Muscle of leg (tissue), 16 donors: ENCODE measurements at places on chromosomes 1 and 21. TPM values are rescaled to one million over a fixed set of nuclear protein-coding genes. Genes with fewer than 3 reads are reported as not detected.

DNA sequence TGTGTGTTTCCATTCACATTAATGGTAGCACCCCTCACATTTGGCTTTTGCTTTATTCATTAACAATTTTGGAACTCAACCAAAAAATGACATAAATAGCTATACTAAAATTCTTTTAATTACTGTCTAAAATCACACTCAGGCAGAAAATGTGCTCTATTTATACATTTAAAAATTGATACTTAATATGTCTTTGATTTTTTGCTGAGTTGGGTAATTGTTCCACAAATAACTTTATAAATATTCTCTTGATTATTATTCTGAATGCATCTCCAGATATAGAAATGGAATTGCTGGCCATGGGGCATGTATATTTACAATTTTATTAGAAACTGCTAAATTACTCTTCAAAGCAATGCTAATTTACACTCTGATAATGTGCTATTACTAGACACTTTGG, 658.7 kb upstream of the CHRM3 start:
- DNase-seq: no peak

The ASCL5 gene
- 0.31 TPM for polyA plus RNA-seq

The IL10 gene
- polyA plus RNA-seq: 1.0 TPM

- no peak for DNase-seq
Measured at GRCh38 chr1:221815660-221816059, 73.8 kb upstream of the DUSP10 start.

GRCh38 chr1:197744979-197745378, 30.3 kb downstream of the DENND1B start:
- no peak for DNase-seq

DNA sequence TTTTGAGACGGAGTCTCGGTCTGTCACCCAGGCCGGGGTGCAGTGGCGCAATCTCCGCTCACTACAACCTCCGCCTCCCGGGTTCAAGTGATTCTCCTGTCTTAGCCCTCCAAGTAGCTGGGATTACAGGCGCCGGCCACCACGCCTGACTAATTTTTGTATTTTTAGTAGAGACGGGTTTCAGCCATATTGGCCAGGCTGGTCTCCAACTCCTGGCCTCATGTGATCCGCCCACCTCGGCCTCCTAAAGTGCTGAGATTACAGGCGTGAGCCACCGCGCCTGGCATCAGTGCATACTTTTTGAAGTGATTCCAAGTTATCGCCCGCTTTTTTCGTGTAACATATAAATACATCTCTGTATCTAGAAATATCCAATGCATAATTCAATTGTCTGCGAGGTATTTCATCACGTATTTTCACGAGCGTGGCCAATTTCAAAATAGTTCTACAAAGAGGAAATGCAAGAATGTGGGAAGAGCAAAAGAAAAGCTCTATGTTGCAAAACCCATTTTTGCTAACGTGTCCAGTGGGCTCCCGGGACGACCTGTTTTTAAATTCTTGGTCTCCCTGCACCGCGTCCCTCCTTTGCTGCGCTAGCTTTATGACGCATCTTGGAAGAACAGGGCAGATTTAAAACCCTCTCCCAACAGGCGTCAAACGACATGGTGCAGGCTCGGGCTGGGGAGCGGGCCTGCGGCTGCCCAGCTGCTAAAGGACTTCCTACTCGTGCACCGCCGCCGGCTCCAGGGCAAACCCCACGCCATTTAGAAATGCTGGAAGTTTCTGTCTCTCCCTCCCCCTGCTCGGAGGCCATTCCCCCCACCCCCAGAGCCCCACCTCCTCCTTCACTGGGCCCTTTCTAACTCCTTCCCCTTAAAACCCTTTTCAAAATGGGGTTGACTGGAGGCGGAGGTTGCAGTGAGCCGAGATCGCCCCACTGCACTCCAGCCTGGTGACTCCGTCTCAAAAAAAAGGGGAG, 923 bp upstream of the IFNGR2 start:
- DNase-seq: peak; percentile 90

DNA sequence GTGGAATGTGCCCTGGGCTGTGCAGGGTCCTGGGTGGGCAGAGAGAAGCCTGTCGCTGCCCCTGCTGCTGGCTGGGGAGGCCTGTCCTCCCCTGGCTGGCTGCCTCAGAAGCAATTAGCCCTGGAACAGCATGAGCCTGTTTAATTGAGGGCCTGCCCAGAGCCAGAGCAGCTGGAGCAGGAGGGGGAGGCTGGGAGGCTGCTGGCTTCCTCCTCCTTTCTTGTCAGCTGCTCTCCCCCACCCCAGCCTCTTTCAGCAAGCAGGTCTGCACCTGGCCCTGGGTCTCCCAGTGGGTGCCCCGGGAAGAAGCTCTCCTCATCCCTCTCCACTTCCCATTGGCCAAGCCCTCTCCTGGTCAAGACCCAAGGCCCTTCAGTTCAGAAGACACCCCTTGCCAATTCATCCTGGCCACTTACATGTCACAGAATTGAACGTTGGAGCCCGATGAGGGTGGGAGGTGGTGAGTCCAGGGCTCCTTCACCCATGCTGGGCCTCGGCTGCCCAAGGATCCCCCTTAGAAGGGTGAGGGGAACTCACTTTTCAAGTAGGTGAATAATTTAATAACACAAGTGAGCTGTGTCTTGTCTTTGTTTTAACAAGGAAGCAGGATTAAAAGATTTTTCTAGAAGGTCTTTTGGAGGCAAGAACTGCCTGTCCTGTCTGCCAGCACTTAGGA, 13.2 kb downstream of the AMPD2 start:
- peak; percentile 90 for DNase-seq

The SLC22A15 gene
- polyA plus RNA-seq: 0.55 TPM

DNA sequence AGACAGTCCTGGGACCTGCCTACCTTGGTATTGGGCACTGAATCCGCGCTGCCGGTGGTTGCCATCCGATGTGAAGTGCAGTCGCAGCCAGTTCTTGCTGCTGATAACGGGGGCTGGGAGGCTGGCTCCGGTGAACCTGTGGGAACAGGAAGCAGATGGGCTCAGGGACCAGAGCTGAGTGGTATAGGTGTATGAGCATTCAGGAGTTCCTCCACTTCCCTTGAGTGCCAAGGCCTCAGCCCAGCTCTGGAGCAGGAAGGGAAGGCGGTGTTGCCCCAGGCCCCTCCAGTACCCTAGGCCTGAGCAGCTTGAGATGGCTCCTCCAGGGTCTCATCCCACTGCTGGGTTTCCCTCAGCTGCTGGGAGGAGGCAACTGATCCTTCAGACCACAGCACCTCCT, 17.0 kb upstream of the HMGB4 start:
- no peak for DNase-seq

DNA sequence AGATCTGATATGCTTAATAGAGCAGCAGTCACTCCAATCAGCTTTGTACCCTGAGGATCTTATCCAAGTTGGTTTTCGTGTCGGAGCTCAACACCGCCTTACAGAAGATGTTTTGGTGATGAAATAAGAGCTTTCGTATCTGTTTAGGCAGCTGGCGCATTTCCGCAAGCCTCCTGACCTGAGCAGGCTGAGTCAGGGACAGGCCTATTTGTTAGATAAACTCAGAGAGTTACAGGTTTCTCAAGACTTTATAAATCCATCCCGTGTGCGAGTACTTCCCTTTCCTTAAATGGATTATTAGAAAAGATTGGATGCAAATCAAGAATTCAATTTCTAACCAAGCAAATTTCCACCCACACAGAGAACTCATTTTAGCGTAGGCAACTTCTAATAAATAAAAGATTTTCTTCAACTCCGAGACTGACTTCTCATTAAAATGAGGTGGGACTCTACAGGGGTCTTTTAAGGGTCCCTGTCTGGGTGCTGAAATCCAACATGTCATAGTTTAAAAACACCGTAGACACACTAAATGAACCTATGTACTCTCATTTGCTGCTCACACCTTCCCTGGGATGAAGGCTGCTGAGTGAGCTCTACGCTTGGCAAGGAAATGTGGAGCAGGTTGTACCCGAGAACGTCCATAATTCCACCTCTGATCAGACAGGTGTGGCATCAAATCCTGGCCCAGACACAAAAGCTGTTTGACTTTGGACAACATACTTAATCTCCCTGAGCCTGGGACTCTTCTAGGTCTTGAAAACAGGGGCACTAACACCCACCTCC, 106.9 kb upstream of the F3 start:
- peak; percentile 33 for DNase-seq

The CACNA1S gene
- 41.5 TPM for polyA plus RNA-seq

- peak; percentile 97 for DNase-seq
Measured at GRCh38 chr1:41387667-41388091, 26.4 kb downstream of the FOXO6 start.

GRCh38 chr21:34093083-34093482, 19.7 kb downstream of the MRPS6 start:
- DNase-seq: no peak

The TSPAN1 gene
- polyA plus RNA-seq: not detected

The DISC1 gene
- 8.4 TPM for polyA plus RNA-seq

The TCHH gene
- 0.03 TPM for polyA plus RNA-seq

- no peak for DNase-seq
Measured at GRCh38 chr1:47482786-47483185, 44.9 kb downstream of the FOXD2 start.

DNA sequence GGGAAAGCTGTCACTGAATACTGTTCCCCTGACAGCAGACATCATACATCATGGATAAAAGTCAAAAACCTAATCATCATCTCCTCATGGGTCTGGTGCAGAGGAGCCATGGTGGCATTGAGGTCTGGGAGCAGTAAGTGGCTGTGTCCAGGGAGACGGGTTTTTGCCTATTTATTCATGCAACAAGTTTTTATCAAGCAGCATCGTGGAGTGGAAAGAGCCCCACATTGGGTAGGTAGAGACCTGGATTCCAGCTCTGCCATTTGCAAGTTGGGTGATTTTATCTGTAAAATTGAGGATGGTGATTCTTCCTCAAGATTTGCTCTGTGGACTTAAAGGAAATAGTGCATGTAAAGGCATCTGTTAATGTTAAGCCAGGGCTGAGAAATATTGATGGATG, 4.2 kb downstream of the CACHD1 start:
- no peak for DNase-seq

DNA sequence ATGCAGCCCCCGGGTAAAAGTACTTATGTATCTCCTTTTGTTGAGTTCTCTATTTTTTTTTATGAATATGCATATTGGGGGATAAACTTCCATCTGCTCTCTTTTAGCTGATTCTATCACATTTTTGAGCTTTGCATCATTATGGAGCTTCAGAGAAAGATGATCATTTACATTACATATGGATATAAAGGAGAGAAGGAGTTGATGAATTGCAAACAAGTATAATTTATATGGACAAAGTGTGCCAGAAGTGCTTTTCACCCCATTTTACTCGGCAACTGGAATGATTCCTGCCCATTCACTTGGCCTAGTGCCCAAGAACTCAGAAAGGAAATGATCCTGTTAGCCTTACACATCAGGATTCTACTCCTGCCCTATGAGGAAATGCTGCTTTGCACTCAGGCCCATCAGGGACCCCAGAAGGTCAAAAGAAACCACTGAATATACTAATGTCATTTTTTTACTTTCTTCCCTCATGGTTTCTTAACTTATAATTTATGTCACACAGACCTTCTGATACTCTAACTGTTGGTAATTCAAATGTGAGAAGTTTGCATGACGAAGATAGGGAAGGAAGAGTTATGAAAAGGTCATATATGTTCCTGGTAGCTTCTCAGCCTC, 65.6 kb downstream of the SAMSN1 start:
- peak; percentile 27 for DNase-seq

GRCh38 chr1:180211156-180211859, 18.8 kb upstream of the LHX4 start:
- no peak for DNase-seq

- DNase-seq: no peak
Measured at GRCh38 chr1:116106646-116107045, 4.6 kb upstream of the MAB21L3 start.

The LCE6A gene
- polyA plus RNA-seq: not detected

GRCh38 chr21:42120101-42120902, 49.2 kb downstream of the UMODL1 start:
- no peak for DNase-seq

- no peak for DNase-seq
Measured at GRCh38 chr1:31033598-31033997, 31.9 kb downstream of the PUM1 start.

GRCh38 chr1:14682941-14683621, 84.6 kb downstream of the KAZN start:
- no peak for DNase-seq

GRCh38 chr1:24081190-24081589, 30.7 kb downstream of the MYOM3 start:
- no peak for DNase-seq

DNA sequence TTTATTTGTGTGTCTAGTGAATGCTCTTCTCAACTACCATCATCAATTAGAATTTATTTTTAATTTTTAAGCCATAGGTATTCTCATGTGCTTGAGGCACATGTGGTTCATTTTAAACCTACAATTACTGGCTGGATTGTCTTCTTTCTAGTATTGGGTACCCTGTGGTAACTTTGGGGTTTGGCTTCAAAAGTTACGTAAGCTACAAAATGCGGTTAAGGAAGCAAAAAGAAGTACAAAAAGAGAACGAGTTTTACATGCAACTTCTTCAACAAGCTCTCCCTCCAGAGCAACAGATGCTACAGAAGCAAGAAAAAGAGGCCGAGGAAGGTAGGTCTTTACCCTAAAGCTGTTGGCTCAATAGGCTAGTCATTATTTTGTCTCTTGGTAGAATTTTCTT, 25.8 kb downstream of the MACO1 start:
- no peak for DNase-seq

GRCh38 chr1:109657395-109657794, 1.5 kb downstream of the GSTM4 start:
- DNase-seq: no peak

The CTTNBP2NL gene
- polyA plus RNA-seq: 15.6 TPM

The GPA33 gene
- 0.07 TPM for polyA plus RNA-seq

The SERTAD4 gene
- polyA plus RNA-seq: 6.0 TPM

The OR2M4 gene
- not detected for polyA plus RNA-seq

The OR2T35 gene
- 0.27 TPM for polyA plus RNA-seq

GRCh38 chr1:192631749-192632148, 4.2 kb upstream of the RGS13 start:
- DNase-seq: no peak

GRCh38 chr1:38558500-38559445, 300.8 kb downstream of the RRAGC start:
- no peak for DNase-seq

DNA sequence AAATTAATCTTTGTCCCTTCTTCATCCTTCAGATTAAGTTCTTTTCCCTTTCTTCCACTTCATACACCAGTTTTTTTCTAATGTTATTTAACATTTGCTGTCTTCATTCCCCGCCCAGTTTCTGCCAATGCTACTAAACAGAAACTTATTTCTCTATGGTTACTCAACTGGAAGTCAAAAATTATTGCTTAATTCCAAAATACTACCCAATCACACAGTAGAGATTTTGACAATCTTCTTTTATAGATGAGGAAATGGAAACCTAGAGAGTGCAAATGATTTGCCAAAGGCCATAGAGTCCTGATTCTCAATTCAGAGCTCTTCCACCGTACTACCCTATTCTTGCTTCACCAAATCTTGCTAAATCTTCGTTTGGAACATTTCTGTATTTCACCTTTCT, 58.1 kb upstream of the SH3GLB1 start:
- DNase-seq: no peak
